NCI-H1092 treated with DMSO at 0.1 percent for 48 hours (cell line): ENCODE measurements at places on chromosomes 1 and 21.
A peak's percentile ranks its signal among the peaks of the same experiment; 100 is the strongest.

GRCh38 chr1:28954126-28954726, 39.9 kb downstream of the EPB41 start:
- DNase-seq, result no peak

GRCh38 chr1:70194601-70195000, 10.8 kb downstream of the LRRC40 start:
- DNase-seq, result no peak

GRCh38 chr1:184387476-184388318, 868 bp downstream of the C1orf21 start:
- DNase-seq, result peak; percentile 86

DNA sequence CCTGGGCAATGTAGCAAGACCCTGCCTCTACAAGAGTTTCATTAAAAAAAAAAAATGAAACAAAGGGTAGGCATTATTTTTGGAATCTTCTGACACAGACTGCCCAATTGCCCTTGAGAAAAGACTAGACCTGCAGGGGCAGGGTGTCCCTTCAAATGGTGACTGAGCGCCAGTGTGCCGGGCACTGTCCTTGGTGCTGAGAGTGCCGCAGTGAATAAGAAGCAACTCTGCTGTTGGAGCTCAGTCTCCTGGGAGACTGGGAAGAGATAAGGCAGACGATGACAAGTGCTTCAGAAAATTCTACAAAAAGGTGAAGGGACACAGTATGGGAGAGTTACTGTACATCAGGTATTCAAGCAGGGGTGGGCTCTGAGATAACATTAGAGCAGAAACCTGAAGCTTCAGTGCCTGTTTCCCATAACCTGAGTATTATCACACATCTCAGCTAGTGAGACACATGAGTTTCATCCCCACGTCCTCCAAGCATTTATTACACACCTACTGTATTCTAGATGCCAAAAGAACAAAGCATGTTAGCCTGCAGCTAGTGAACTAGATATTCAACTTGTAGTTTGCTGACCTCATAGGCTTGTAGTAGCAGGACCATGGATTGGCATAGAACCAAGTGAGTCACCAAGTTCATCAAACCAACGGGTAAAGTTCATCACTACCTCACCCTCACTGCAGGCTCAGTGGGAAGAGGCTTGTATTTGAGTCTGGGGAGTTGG, 18.4 kb upstream of the RPL11 start:
- no peak for DNase-seq

- peak; percentile 28 for DNase-seq
Measured at GRCh38 chr1:92299477-92300150, 755 bp downstream of the RPAP2 start.

DNA sequence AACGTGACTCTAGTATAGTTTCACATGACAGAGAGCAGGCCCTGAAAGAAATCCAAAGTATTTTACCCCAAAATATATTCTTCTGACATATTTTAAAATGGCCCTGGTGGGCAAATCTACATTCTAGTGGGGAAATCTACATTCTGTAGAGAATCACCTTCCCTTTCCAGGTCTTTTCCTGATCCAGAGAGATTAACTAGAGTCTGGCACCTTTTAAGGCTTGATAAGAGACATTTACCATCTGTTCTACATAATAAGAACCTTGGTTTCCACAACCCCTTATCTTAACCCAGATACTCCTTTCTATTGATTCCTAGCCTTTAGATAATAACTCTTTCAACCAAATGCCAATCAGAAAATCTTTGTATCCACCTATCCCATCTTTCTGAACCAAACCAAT, 17.0 kb upstream of the L1TD1 start:
- DNase-seq, result no peak

DNA sequence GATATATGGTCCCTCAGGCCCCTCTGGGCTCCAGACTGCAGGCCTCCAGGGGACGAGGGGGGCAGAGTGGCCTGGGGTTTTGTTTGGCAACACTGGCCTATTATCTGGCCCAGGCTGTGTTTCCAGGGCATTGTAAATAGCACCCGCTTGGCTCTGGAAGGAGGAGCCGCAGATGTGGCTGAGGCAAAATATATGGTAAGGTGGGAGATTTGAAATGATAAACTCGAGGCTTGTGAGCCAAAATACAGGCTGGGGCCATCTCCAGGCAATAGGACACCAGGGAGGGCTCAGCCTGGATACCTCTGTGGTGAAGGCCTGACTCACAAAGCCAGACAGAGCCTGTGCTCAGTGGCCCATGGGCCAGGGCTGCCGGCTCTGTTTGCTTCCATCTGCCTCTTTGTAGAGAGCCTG, 14.0 kb downstream of the NAV1 start:
- no peak for DNase-seq

DNA sequence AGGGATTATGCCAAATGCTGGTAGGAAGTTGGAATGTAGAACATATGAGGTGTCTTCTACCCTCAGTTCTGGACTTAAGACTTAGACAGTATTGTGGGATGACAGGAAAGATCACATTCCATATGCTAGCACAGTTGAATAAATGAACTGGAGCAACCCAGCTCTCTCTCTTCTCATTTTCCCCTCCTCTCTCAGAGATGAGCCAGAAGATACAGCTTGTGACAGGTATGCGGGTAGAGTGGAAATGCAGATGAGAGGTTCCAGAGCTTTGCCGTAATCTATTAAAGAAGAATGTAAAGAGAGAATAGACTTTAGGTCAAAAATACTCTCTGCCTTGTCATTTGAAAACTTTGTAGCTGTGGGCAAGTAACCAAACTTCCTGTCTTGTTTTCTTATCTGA, 32.5 kb upstream of the HMCN1 start:
- no peak for DNase-seq

DNA sequence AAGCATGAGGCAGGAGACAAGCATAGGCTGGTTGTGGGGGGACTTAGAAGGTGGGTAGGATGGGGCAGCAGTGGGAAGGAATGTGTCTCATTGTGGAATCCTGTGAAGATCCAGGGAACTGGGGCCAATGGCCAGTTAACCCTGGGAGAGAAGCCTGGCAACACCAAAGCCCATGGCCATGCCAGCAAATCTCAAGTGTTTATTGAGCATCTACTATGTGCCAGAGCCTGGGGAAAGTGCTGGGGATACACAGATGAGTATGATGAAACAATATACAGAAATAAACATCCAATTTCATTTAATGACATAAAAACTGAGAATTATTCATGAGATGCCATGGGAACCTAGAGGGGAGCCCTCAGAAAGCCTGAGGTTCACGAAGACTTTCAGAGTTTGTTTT, 17.4 kb downstream of the LGR6 start:
- DNase-seq, result no peak

DNA sequence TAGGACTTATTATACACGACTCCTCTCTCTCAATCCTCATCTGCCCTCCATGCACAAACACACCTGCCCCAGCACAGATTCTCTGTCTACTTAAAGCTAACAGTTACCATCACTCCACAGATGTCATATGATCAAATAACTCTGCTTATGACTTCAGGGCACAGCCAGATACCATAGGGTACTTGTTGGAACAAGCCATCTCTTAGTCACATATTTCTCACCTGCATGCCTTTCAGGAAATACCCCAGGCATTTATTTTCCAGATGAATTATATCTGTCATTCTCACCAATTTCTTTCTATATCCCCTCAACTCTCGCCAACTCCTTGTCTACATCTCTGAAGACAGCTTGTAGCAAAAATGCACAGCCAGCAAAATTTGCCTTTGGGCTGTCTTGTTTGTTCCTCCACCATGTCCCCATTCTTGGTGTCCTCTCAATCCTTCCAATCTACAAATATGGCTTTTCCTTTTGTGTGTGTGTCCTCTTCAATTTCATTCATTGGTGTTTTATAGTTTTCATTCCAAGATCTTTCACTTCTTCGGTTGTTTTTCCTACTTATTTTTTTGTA, 353.9 kb upstream of the CAMK1G start:
- DNase-seq, result no peak

DNA sequence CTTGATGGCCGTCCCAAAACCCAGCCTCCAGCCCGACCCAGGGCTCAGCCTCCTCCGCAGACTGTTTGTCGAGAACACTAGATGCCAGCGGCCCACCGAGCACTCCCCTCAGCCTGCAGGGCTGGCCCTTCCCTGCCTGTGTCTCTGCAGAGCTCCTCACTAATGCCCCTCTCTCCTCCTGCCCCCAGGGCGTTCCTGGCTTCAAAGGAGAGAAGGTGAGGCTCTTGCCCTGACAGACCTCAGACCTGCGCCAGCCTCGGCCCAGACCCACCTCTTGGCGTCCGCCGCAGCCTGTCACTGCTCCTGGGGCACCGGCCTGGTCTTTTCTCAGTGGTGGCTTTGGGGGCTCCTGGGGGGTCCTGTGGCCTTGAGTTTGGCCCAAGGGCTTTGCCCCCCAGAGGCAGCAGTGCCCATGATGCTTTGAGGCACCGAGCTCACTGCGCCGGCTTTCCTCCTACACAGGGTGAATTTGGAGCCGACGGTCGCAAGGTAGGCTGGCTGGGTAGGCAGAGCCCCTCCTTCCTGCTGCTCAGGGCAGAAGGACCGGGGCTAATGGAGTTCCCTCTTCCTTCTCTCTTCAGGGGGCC, 18.4 kb downstream of the COL6A2 start:
- DNase-seq, result no peak

DNA sequence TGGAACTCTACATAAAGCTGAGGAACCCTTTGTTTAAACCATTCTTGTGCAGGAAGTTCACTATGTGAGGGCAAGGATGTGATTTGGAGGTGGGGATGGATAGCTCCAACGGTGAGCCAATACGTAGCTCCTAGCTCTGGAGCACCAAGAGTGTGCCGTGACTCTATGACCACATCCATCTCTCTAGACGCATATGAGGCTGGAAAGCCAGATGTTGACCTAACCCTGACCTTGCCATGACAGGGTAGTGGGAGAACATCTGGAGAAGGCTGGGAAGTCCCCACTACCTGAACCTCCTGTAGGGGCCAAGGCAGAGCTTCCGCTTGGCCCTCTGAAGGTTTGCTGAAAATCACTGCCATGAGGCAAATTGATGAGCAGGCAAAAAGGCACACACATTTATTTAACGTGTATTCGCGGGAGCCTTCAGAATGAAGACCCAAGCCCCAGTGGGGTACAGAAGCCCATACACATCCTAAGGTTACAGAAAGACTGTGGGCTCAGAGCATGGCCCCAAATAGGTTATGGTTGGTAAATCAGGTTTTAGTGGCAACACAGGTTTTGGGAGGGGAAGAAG, 43.4 kb downstream of the EIF2D start:
- DNase-seq, result no peak

GRCh38 chr1:18347559-18347958, 133.2 kb upstream of the KLHDC7A start:
- DNase-seq, result no peak

GRCh38 chr1:174942547-174943255, 57.0 kb upstream of the CACYBP start:
- DNase-seq, result no peak

DNA sequence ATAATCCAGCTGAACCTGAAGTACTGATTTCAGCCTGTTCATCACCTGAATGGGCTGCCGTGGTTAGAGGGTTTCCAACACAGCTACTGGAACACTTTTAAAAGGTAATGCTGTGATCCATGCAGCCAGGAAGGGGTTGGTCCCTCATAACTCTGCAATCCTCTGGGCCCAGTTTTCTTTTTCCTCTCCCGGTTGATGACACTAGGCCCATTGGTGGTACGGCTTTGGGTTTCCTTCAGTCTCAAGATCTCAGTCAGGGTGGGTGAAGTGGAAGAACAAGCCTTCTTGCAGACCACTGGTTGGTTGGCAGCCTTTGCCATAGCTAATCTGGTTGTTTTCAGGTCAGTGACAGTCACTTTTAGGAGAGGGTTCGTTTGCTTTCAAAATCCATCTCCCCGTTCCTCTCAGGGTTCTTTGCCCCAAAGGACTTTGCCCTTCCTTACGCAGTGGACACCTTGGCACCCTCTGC, 502 bp upstream of the SLC35A3 start:
- no peak for DNase-seq

DNA sequence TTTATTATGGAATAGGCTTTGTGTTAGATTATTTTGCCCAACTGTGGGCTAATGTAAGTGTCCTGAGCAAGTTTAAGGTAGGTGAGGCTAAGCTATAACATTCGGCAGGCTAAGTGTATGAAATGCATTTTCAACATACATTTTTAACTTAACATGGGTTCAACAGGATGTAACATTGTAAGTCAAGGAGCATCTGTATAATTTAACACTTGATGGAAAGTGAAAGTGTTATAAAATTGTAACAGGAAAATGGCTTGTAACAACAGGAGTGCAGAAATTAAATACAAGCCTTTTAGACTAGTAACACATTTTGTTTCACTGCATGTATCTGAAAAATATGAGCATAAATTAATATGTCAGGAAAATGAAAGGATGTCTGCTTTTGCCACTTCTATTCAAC, 42.3 kb downstream of the B3GALNT2 start:
- no peak for DNase-seq

GRCh38 chr1:41720861-41721410, 197.8 kb downstream of the HIVEP3 start:
- DNase-seq, result no peak

GRCh38 chr1:59401581-59401980, 104.7 kb downstream of the FGGY start:
- no peak for DNase-seq

GRCh38 chr1:155352631-155353030, 31.9 kb downstream of the RUSC1 start:
- DNase-seq, result no peak

DNA sequence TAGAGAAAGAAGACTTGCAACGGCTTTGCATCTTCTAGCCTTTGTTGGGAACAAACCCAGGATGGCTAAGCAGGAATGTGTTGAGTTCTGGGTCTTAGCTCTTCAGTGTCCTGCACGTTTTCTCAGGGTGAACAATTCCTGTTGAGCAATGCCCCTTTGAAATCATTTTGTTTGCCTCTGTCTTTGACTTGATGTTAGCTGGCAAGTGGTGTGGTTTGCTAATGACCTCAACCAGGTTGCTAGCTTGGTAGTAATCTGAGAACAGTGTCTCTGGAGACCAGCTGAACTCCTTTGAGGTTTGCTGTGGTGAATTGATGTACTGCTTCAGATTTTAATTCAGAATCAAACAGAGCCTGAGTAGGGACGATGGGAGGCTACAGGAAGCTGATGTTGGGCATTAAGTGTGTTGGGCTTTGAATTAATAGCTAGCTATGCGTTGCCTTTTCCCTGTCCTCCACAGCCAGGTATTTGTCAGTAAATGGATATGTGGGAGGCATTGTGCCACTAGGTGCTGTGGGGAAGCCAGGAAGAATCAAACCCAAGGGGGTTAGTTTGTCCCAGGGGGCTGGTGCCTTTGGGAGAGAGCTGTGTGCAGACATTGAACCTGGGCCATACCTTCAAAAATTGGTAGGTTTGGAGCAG, 23.3 kb upstream of the SRSF10 start:
- peak; percentile 37 for DNase-seq

DNA sequence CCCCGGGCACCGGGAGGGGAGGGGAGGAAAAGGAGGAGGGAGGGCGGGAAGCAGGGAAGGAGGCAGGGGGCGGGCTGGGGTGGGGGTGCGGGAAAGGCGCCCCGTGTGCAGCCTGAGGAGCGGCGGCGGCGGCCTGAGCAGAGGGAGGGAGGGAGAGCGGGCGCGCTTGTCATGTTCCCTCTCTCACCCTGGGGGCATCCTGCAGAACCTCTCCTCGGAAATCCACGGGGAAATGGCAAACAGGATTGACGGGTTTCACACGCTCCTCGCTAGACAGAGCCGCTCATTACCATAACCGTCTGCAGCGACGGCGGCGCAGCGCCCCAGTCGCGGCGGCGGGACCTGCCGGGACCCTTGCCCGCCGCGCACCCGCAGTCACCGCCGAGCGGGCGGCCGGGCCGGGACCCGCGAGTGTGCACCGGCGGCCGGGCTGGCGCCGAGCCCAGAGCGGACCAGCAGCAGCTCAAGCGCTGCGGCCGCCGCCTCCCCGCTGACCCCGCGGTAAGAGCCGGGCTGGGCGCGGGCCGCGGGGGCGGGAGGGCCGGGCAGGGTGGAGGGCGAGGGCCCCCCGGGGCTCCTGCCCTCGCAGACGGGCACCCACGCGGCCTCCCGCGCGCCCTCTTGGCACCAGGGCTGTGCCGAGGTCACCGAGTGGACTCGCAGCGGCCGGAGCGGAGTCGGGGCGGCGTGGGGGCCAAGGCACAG, at the start of gene SERTAD4:
TSS of gene SERTAD4 (plus strand) at position 286 of the 705 bp plus-strand sequence. CDS start 5,165 bp downstream, outside the sequence.
- peak; percentile 79 for DNase-seq
